Gastrocnemius medialis (tissue), 4 donors: ENCODE measurements at places on chromosomes 11 and 22. TPM values are rescaled to one million over a fixed set of nuclear protein-coding genes. Genes with fewer than 3 reads are reported as not detected.

GRCh38 chr11:69306821-69307220 lies 12.9 kb downstream of the MYEOV start:
- H3K27ac ChIP-seq, result no peak overlapping the region
- H3K4me1 ChIP-seq, result peaks cover 1% of the 10 kb centered on the region
- no peak overlapping the region for H3K4me3 ChIP-seq
- no peaks in the 10 kb centered on the region for H3K27me3 ChIP-seq
- no peaks in the 10 kb centered on the region for H3K36me3 ChIP-seq

- no peaks in the 10 kb centered on the region for H3K36me3 ChIP-seq
- no peaks in the 10 kb centered on the region for H3K4me1 ChIP-seq
- no peak overlapping the region for H3K27ac ChIP-seq
- no peaks in the 10 kb centered on the region for H3K27me3 ChIP-seq
- no peak overlapping the region for H3K4me3 ChIP-seq
- no peak for DNase-seq
Measured at GRCh38 chr11:32297611-32298011, 137.7 kb downstream of the WT1 start.

- H3K27ac ChIP-seq, result no peak overlapping the region
- no peak overlapping the region for H3K4me3 ChIP-seq
- H3K36me3 ChIP-seq, result no peaks in the 10 kb centered on the region
- H3K27me3 ChIP-seq, result no peaks in the 10 kb centered on the region
- H3K4me1 ChIP-seq, result no peaks in the 10 kb centered on the region
- no peak for DNase-seq
Measured at GRCh38 chr11:34575671-34576070, 45.2 kb upstream of the EHF start.

GRCh38 chr22:36934418-36935312 lies 21.2 kb downstream of the CSF2RB start:
- H3K27me3 ChIP-seq, result peaks cover under 1% of the 10 kb centered on the region
- no peak for DNase-seq
- H3K4me1 ChIP-seq, result no peaks in the 10 kb centered on the region
- no peaks in the 10 kb centered on the region for H3K36me3 ChIP-seq

- DNase-seq, result no peak
- no peak overlapping the region for H3K4me3 ChIP-seq
- H3K4me1 ChIP-seq, result no peaks in the 10 kb centered on the region
- peaks cover 2% of the 10 kb centered on the region for H3K27me3 ChIP-seq
- no peaks in the 10 kb centered on the region for H3K36me3 ChIP-seq
Measured at GRCh38 chr11:117449111-117449693, 121.5 kb downstream of the CEP164 start.

GRCh38 chr11:119173453-119173852 lies 4.9 kb downstream of the NLRX1 start:
- no peaks in the 10 kb centered on the region for H3K36me3 ChIP-seq
- DNase-seq, result no peak
- no peak overlapping the region for H3K4me3 ChIP-seq
- H3K27ac ChIP-seq, result no peak overlapping the region
- H3K4me1 ChIP-seq, result peaks cover 10% of the 10 kb centered on the region

- no peak overlapping the region for H3K4me3 ChIP-seq
- no peak for DNase-seq
- H3K4me1 ChIP-seq, result peaks cover 41% of the 10 kb centered on the region
- H3K36me3 ChIP-seq, result no peaks in the 10 kb centered on the region
- no peaks in the 10 kb centered on the region for H3K27me3 ChIP-seq
- no peak overlapping the region for H3K27ac ChIP-seq
Measured at GRCh38 chr11:73156114-73156513, 14.0 kb upstream of the FCHSD2 start.

GRCh38 chr22:46115755-46116490 lies 34.4 kb upstream of the PPARA start:
- DNase-seq, result no peak
- H3K36me3 ChIP-seq, result peaks cover 2% of the 10 kb centered on the region
- no peak overlapping the region for H3K4me3 ChIP-seq
- H3K27ac ChIP-seq, result peak overlapping the region; percentile 98
- H3K4me1 ChIP-seq, result peaks cover 37% of the 10 kb centered on the region

DNA sequence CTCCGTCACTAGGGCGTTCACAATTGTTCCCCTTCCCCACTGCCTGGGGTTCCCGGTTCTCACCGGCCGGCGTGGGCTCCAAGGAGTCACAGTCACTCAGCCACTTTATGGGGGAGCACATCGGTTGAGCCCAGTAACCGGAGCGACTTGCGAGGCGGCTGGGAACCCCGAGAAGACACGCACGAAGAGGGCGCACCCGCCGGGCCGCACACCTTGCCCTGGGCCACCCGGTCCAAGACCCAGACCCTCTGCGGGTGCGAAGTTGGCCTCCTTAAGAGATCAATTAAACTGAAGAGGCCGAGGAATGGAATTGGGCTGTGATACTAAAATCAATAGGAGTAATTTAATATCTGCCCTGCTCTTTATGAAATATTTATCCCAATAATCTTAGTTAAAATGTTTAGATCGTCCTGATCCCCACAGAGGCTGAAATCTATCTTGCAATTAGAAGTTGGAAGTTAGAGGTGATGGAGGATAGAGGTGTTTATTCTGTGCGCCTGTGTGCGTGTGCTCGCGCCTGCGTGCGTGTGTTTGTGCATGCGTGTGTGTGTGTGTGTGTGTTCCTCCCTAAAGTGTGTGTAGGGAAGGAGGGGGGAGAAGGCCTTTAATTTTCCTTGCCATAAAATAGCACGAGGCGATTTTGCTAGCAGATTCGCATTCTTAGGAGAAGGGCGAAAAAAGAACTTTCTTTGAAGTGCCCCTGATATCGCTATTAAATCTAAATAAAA lies 954 bp upstream of the MN1 start:
- no peaks in the 10 kb centered on the region for H3K27me3 ChIP-seq
- H3K27ac ChIP-seq, result peak overlapping the region; percentile 94
- H3K4me1 ChIP-seq, result peaks cover 10% of the 10 kb centered on the region
- H3K36me3 ChIP-seq, result no peaks in the 10 kb centered on the region
- DNase-seq, result no peak
- H3K4me3 ChIP-seq, result peak overlapping the region; percentile 99

DNA sequence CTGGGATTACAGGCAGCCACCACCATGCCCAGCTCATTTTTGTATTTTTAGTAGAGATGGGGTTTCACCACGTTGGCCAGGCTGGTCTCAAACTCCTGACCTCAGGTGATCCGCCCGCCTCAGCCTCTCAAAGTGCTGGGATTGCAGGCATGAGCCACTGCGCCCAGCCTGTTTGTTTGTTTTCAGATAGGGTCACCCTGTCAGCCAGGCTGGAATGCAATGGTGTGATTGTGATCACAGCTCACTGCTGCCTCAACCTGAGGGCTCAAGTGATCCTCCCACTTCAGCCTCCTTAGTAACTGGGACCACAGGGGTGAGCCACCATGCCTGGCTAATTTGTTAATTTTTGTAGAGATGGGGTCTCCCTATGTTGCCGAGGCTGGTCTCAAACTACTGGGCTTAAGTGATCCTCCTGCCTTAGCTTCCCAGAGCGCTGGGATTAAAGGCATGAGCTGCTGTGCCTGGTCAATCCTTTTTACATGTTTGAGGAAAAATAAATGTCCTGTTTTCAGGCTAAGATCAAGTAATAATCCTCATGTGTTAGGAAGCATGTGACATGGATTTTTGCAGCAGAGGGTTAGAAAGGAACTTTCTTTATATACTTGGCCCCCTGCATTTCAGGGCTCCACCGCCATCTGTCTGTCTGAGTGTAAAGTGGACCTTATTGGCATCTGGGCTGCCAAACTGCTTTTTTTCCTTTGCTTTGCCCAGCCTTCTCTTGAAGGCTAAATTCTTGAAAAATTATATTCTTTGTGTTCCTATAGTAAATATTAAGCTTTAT lies 4.8 kb upstream of the SLC3A2 start:
- H3K4me3 ChIP-seq, result no peak overlapping the region
- no peaks in the 10 kb centered on the region for H3K27me3 ChIP-seq
- H3K4me1 ChIP-seq, result peaks cover 13% of the 10 kb centered on the region
- DNase-seq, result no peak
- no peaks in the 10 kb centered on the region for H3K36me3 ChIP-seq

- no peak overlapping the region for H3K4me3 ChIP-seq
- DNase-seq, result no peak
- H3K36me3 ChIP-seq, result no peaks in the 10 kb centered on the region
- peak overlapping the region; percentile 56 for H3K27ac ChIP-seq
Measured at GRCh38 chr11:14310679-14311078, 48.3 kb downstream of the RRAS2 start.

DNA sequence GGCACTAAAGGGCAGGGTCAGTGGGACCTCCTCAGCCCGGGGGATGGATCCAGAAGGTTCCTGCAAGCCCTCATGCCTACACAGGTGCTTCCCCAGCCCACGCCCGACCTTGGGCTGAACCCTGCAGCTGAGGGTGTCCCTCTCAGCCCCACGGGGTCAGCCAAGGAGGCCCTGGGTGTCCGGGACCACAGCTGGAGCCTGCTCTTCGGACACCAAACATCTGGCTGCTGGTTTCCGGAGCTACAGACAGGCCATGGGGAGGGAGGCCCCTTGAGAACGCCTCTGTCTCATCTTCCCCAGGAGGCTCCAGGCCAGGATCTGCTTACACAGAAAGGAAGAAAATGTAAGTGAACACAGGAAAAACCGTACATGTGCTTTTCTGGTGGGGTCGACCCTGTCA lies 355.7 kb downstream of the MN1 start:
- H3K27ac ChIP-seq, result no peak overlapping the region
- H3K36me3 ChIP-seq, result no peaks in the 10 kb centered on the region
- H3K4me3 ChIP-seq, result no peak overlapping the region
- H3K27me3 ChIP-seq, result no peaks in the 10 kb centered on the region
- no peaks in the 10 kb centered on the region for H3K4me1 ChIP-seq
- no peak for DNase-seq

GRCh38 chr11:46321757-46322156 lies 25.5 kb upstream of the DGKZ start:
- no peak overlapping the region for H3K4me3 ChIP-seq
- DNase-seq, result no peak
- H3K27ac ChIP-seq, result no peak overlapping the region

- H3K36me3 ChIP-seq, result no peaks in the 10 kb centered on the region
- no peaks in the 10 kb centered on the region for H3K27me3 ChIP-seq
- H3K27ac ChIP-seq, result no peak overlapping the region
- no peak overlapping the region for H3K4me3 ChIP-seq
- no peak for DNase-seq
Measured at GRCh38 chr22:35445933-35446332, 46.0 kb downstream of the MCM5 start.

- no peaks in the 10 kb centered on the region for H3K36me3 ChIP-seq
- H3K27me3 ChIP-seq, result no peaks in the 10 kb centered on the region
- no peak for DNase-seq
- no peaks in the 10 kb centered on the region for H3K4me1 ChIP-seq
- no peak overlapping the region for H3K4me3 ChIP-seq
- H3K27ac ChIP-seq, result no peak overlapping the region
Measured at GRCh38 chr11:78838417-78838816, 263.8 kb upstream of the NARS2 start.

GRCh38 chr11:16820324-16821092 lies 82.1 kb downstream of the C11orf58 start:
- H3K4me3 ChIP-seq, result no peak overlapping the region
- H3K27me3 ChIP-seq, result no peaks in the 10 kb centered on the region
- no peak overlapping the region for H3K27ac ChIP-seq
- DNase-seq, result peak; percentile 48

DNA sequence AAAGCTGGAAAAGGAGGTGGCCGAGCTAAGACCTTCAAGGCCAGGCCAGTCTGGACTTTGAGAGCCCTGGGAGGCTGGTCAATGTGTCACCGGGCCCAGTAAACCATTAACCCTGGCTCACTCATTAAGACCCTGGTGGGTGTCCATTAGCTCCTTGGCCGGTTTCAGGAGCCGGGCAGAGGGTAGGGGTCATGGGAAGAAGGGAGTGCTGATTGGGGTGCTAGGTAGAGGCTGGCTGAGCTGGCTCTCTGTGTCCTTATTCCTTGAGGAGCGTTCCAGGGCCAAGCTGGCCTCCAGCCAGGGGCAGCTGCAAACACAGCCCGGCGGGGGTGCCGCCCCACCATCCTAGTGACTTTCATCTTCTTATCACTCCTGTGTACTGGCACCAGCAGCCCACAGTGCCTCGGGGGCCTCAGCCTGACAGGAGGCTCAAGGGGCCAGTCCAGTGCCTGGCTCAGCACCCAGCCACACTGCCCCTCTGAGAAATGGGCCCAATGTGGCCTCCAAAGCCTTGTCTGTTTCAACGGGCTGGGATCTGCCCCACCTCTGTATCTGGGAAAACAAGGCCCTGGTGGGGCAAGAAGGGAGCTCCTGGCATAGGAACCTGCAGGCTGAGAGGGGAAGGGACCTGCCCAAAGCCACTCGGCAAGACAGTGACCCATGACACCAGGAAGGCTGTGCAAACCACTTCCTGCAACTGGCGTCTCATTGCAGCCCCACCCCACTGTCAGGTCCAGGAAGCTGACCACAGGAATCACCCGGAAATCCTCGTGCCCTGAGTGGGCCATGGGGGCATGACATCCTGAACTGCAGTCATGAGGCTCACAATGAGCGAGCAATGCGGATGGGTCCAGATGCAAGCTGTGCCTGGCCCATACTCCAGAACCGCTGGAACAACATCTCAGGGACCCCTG lies 15.1 kb upstream of the RGL4 start:
- H3K4me3 ChIP-seq, result no peak overlapping the region
- no peaks in the 10 kb centered on the region for H3K36me3 ChIP-seq
- H3K27ac ChIP-seq, result no peak overlapping the region

DNA sequence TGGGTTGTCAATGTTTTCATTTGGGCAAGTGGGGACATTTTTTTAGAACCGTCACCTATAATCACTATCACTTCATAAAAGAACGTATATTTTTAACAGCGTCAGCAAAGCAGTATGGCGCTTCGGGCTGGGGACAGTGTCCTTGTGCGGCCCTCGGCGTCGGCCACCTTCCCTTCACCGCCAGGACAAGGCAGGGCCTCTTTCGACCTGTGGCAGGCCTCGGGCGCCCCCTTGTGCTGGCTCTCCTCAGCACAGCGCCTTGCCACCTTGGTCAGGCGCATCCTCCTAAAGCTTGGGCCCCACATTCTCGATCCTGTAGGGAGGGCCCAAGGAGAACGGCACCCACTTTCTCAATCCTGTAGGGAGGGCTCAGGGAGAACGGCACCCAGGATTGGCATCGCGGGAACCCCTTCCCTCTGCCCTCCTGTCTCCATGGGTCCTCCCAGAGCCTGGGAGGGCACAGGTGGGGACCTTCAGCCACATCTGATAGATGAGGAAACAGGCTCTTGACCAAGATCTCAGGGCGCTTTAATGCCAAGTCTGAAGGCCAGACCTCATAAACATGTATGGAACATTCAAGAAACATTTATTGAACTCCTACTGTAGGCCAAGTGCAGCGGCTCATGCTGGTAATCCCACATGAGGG lies 11.5 kb upstream of the FADD start:
- no peak overlapping the region for H3K27ac ChIP-seq
- no peak overlapping the region for H3K4me3 ChIP-seq
- no peaks in the 10 kb centered on the region for H3K27me3 ChIP-seq
- no peaks in the 10 kb centered on the region for H3K4me1 ChIP-seq
- DNase-seq, result peak; percentile 40

The INS gene
- total RNA-seq, result not detected

The FAM118B gene
- 13.6 TPM for total RNA-seq

The CRYAB gene
- 779 TPM for total RNA-seq

The MN1 gene
- 8.8 TPM for total RNA-seq

The TMEM134 gene
- 117 TPM for total RNA-seq
